ENCODE measurements at places on chromosomes 5 and 9. TPM values are rescaled to one million over a fixed set of nuclear protein-coding genes. Genes with fewer than 3 reads are reported as not detected.
A peak's percentile ranks its signal among the peaks of the same experiment; 100 is the strongest.

Gene PCDHB11
- total RNA-seq, result 0.73 TPM

GRCh38 chr5:160694896-160695295 is 157.1 kb downstream of the ATP10B start:
- no peak for DNase-seq

DNA sequence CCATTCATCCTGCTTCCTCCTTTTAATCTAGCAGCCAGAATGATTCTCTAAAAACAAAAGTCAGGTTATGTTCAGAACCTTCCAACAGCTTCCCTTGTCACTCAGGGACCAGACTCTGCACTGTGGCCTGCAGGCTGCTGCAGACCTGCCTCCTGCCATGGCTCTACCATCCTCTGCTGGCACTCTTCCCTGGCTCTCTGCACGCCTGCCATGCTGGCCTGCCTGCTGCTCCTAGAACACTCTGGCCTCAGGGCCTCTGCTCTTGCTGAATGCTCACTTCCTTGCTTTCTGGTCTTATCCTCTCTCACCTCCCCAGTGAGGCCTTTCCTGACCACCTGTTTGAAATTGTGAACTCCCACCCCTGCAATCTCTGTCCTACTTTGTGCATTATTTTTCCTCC is 149.4 kb downstream of the CD180 start:
- DNase-seq, result peak; percentile 79

Gene CBY3
- not detected for total RNA-seq

GRCh38 chr5:151405334-151406160 is 41.9 kb upstream of the SLC36A1 start:
- no peak for DNase-seq

DNA sequence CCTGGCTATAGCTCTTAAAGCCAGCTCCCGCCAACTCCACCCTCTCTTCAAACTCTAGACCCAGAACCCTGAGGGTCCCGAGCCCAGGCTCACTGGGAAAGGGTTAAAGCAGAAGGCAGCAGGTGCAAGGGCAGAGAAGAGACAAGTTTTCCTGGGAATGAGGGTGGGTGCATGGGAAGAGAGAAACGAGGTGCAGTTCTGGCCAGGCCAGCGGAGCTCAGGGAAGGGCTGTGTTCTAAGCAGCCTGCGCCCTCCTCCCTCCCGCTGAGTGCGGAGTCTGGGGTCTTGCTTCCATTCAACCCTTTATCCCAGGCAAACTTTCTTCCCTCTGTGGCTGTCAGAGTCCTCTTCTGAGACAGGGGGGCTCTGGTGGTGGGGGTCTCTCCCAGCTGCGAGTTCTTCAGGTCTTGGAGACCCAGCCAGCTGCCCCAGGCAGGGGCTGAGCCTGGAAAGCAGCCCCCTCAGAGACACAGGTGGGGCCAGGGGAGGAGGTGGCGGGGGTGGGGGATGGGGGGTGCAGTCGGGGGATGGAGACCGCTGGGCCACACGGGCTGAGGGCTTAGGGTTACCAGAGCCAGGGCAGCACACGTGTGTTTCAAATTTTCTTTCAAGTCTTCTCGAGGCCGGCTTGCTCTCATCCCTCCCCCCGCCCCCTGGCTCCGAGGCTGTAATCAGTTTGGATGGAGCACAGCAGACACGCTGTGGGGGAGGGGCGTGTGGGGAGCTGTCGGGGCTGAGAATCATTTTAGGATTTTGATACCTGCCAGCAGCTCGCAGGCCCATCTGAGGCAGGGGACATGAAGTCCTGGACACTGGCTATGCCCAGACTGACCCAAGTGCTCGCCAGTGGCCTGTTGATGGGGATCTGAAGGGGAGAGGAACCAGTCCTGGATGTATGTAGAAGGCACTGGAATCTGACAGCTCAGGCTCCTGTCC is 169.6 kb upstream of the SMIM23 start:
- DNase-seq, result no peak

GRCh38 chr5:93186076-93186682 is 394.8 kb downstream of the NR2F1-AS1 start:
- no peak for DNase-seq

GRCh38 chr5:126056851-126057622 is 366.2 kb upstream of the GRAMD2B start:
- no peak for DNase-seq

DNA sequence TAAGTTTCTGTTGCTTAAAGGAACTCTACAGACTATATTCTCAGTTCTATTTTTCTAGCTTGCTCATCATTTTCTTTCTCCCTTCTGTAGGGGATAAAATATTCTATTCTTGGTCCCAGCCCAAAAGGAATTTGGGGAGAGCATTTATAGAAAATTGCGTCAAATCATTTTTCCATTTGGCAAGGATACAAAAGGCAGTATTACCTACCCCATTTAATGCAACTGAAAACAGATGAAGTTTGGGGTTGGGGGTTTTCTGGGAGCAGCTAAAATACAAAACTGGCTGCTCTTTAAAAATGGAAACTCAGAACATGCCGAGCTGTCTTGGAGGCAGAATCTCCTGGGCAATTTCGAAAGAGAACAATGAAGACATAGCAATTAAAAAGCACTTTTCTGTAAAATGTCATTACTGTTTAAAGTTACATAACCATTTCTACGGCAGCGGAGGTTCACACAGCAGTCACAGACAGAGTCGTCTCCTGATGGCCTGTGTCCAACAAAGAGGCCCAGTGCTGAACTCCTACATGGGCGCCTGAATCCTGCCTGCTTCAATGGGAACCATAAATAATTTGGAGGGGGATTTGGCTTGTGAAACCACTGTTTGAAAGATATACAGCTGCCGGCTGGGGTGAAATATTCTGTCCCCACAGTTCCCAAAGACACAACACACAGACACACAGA is 152.4 kb downstream of the BRINP1 start:
- peak; percentile 63 for DNase-seq

Data from Right ventricle myocardium superior (tissue), 1 donor.